Activated T-helper 17 cell treated with anti-CD3 and anti-CD28 coated beads, Interleukin-2, amount 50 U/mL, for 72 hours (primary cell): ENCODE measurements at places on chromosomes 11 and 22.
A peak's percentile ranks its signal among the peaks of the same experiment; 100 is the strongest.

- no peak for ATAC-seq
Measured at GRCh38 chr11:61068581-61068980, 33.7 kb upstream of the CD5 start.

GRCh38 chr22:49052023-49052538, 775.6 kb downstream of the BRD1 start:
- peak; percentile 76 for ATAC-seq

DNA sequence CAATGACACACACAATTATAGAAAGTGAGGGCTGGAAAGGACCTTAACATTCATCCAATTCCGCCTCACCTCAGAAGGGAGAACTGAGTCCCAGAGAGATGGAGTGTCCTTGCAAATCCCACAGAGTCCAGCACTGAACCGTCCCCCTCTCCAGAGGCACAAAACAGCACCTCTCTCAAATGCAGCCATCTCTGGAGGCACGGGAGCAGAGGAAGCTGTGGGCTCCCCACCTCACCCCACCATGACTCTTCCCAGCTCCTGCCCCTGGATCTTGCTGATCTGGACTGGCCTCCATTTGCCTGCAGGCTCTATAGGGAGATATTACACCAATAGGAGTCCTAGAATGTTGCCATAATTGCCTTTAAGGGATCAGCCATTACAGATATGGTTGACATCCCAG, 1.4 kb upstream of the DRD2 start:
- no peak for ATAC-seq

DNA sequence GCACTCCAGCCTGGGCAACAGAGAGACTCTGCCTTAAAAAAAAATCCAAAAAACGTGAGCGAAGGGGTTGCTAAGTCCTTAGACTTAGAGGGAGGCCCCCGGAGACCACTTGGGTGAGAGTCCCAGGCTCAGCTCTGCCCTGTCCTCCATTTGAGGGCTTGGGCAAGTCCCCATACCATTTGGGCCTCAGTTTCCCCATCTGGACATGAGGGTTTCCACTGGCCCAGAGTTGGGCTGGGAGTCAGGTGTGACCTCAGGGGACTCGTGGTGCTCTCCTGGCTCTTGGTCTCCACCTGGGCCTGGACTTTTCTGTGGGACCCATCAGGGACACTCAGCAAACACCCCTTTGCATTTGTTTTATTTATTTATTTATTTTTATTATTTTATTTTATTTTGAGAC, 35.2 kb upstream of the CSNK1E start:
- no peak for ATAC-seq

- ATAC-seq, result peak; percentile 90
Measured at GRCh38 chr11:116986521-116987105, 111.6 kb downstream of the SIK3 start.

DNA sequence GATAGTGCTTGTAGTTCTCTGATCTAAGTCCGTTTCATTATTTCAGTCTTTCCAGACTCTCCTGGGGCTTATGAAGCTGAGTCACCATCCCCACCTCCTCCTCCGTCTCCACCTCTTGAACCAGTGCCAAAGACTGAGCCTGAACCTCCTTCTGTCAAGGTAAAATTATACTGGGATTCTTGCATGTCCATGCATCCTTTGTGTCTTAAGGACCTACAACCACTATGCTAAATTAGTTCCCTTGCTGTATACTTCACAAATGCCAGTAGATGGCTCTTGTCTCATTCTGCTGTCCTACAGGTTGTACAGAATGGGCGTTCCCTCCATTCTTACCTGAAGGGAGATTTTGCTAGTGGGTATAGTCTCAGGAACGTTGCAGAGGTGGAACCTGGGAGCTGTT, 42.2 kb downstream of the POLD3 start:
- ATAC-seq, result no peak

- ATAC-seq, result no peak
Measured at GRCh38 chr11:32435511-32435941, at the start of gene WT1. TSS of gene WT1 (minus strand) at chr11:32435539.

DNA sequence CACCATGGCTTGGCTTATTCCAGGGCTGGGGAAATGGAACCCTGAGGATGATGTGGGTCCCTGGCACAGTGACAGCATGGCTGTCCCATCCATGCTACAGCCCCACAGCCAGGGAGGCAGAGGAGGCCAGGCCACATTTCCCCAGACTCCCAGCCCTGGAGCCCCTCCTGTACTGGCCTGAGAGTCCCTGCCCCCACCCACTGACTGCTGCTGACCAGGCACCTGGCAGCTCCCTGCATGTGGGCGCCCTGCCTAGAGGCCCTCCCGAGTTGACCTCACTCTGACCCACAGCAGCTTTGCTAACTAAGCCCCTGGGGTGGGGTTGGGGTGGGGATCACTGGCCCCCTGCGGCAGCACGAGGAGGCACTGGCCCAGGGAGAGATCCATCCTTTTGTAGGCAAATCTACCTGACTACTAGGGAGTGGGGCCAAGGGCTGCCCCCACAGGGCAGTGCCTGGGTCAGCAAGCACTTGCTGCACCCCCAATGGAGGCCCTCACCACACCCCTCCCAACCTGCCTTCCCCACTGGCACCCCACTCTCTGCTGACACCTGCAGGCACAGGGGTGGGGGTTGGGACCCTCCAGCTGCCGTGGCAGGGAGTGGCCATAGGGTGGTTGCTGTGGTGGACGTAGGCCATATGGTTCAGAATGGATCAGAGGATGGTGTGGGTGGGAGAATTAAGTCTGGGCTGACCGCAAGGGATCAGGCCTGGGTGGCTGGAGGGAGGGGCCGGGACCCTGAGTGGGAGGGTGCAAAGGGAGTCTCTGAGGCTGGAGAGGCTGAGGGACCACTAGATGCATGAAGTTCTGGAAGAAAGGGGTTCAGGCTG, 17.4 kb downstream of the ARVCF start:
- no peak for ATAC-seq

DNA sequence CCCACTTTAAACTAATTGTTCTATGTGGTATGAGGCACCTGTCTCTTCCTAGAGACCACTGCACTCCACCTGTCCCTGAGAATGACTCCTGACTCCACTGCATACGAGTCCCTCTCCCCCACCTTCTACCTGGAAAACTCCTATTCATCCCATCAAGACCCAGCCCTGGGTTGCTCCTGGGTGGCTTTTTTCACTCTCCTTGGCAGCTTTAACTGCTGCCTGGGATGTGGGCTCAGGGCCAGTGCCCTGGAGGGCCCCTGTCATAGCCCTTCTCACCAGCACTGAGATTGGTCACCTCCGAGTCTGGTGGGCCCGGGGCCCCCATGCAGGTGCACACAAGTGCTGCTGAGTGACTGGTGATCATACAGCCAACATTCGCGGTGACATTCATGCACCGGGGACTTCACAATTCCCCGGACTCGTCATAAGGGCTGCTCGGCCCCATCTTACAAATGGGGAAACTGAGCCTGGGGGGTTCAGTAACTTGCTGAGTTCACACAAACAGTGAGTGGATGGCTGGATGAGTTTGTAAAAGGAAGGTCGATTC, 25.9 kb upstream of the TOLLIP start:
- ATAC-seq, result no peak

DNA sequence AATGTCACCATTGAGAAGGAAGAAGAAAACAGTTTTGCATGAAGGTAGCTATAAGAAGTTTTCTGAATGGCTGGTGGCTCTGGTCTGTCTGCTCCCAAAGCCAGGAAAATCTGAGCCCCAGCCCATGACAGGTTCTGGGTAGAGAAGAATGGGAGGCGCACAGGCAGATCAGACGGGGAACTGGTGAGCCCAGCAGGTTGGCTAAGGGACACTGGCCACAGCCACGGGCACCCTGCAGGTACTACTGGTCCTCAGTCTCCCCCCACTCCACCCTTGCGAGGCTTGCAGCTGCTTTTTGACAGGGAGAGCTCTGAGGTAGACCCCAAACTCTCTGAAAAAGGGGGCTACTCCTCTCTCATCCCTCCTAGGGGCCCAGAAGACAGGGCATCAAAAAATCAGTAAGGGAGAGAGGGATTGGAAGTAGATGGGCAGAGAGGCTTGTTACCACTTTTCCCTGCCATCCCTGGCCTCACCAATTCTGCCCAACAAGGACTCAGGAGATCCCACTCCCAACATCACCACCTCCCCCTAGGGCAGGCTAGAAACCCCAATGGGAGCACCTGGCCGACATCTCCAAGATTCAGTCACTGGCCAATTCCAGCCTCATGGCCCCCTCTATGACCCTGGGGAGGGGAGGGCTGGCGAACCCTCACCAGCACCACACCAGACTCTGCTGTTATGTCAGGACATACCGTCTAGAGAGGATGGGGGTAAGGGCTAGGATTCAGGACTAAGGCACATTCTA, 17.4 kb downstream of the SCN4B start:
- ATAC-seq, result no peak

GRCh38 chr22:45246060-45246985, 5.6 kb upstream of the KIAA0930 start:
- no peak for ATAC-seq

GRCh38 chr11:12248330-12248729, 129.0 kb upstream of the PARVA start:
- no peak for ATAC-seq

- no peak for ATAC-seq
Measured at GRCh38 chr11:68665436-68665835, 18.9 kb upstream of the GAL start.

GRCh38 chr11:59866836-59867235, 549 bp upstream of the TCN1 start:
- no peak for ATAC-seq

GRCh38 chr11:12316432-12316831, 60.9 kb upstream of the PARVA start:
- ATAC-seq, result no peak
